ENCODE measurements at places on chromosomes 3 and 15.

GRCh38 chr3:153752405-153753027 lies 368.7 kb upstream of the ARHGEF26 start:
- DNase-seq, result no peak

GRCh38 chr15:91853948-91854638 lies 585 bp downstream of the SLCO3A1 start:
- DNase-seq, result peak; percentile 33

GRCh38 chr15:98812716-98813446 lies 164.5 kb downstream of the IGF1R start:
- DNase-seq, result no peak

DNA sequence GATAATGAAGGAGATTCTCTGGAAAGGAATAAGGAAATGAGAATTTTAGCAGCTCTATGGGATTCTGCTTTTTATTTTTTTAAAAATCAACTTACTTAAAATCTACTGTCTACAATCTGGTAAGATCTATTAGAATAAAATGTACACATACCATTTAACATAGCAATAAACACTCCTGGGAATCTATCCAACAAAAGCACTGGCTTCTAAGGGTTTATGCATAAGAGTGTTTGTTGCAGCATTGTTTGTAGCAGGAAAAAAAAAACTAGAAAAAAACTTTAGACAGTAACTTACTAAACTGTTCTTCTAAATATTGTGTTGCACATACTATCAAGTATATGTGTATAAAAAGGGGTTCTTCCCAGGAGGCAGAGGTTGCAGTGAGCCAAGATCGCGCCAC lies 15.7 kb upstream of the RBP1 start:
- DNase-seq, result no peak

DNA sequence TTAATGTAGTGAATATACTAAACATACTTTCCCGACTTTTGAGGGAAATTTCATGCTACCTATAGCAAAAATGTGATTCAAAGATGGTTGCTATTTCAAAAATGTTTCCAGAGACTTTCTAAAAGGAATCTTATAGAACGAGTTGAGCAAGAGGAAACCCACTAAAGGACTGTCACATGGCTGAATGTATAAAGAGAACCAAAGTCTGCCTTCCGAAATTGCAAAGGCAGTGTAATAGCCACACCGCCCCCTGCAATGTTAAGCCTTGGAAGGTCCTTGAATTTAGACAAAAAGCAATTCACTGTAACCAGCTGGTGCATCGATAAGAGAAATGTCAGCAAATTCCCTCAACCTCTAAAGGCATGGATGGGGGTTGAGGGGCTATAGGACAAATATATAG lies 142.8 kb downstream of the CHL1 start:
- DNase-seq, result no peak

GRCh38 chr3:134008630-134009156 lies 21.0 kb downstream of the SLCO2A1 start:
- peak; percentile 43 for DNase-seq

All from 8988T (cell line).